ENCODE measurements at places on chromosomes 5 and 9.
A peak's percentile ranks its signal among the peaks of the same experiment; 100 is the strongest.

DNA sequence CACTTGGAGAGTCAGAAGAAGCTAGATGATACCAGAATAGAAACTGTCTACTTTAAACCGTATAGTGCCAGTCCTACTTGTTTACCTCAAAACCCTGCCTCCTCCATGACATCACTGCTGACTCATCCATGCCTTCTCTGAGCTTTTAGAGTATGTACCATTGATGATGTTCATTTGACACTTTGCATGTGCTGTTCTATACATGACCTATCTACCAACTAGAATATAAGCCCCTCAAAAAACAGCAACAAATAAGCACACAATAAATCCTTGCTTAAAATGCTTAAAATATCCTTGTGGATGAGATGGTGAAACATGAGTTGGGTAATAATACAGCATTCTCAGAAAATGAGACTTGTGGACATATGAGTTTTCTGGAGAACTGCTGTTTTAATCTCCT, 2.6 kb downstream of the CTNNAL1 start:
- DNase-seq = peak; percentile 75

DNA sequence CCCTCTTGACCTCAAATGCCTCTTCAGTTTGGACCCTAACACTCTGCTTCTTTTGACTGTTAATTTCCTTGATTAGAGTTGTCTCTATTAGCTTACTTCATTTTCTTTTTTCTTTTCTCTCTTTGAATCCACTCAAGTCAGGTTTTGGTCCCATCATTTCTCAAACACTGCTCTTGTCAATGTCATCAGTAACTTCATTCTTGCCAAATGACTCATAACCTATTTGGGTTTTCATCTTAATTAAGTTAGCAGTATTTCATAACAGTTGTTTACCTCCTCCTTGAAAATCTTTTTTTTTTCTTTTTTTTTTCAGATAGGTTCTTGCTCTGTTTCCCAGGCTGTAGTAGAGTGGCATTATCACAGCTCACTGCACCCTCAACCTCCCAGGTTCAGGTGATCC, 119.6 kb downstream of the PARP8 start:
- DNase-seq = no peak

GRCh38 chr5:177455036-177455660, 8.5 kb downstream of the PRR7 start:
- DNase-seq = peak; percentile 70

- peak; percentile 90 for DNase-seq
Observed at GRCh38 chr9:10062629-10063395, 550.0 kb downstream of the PTPRD start.

DNA sequence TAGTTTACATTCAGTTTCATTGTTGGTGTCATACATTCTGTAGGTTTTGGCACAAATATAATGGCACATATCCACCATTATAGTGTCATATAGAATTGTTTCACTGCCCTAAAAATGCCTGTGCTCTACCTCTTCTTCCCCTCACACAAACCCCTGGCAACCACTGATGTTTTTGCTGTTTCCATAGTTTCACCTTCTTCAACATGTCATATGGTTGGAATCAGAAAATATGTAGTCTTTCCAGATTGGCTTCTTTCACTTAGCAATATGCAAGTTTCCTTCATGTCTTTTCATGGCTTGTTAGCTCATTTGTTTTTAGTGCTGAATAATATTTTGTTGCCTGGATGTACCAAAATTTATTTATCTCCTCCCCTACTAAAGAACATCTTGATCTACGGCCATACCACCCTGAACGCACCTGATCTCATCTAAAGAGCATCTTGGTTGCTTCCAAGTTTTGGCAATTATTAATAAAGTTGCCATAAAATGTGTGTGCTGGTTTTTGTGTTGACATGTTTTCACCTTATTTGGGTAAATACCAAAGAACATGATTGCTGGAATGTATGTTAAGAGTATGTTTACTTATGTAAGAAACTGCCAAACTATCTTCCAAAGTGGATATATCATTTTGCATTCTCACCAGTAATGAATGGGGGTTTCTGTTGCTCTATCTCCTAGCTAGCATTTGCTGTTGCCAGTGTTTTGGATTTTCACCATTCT, 17.0 kb upstream of the CDK20 start:
- no peak for DNase-seq

Measured in fibroblast of skin of right quadriceps (primary cell).